ENCODE measurements at places on chromosomes 12 and 14.

- no peak for DNase-seq
Measured at GRCh38 chr14:104343294-104343625, 204.9 kb downstream of the KIF26A start.

- DNase-seq: no peak
Measured at GRCh38 chr12:53603804-53604203, 22.4 kb downstream of the ATF7 start.

DNA sequence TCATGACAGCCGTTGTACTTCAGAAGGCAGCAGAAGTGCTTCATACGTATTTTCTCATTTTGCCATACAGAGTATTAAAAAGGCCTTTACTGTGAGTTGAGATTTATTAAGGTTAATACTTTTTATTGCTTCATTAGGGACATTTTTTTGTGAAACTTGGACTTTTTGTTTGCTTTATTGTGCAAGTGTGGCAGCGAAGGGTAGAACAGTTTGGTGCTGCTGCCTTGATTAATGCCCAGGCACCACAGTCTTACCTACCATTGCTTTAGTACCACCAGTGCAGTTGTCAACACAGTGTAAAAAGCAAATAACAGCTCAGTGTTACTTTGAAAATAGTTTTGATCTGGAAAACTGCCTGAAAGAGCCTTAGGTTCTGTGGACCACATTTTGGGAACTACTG is 147.4 kb downstream of the PCNX1 start:
- no peak for DNase-seq

- no peak for DNase-seq
Measured at GRCh38 chr14:76844223-76844622, 18.0 kb downstream of the LRRC74A start.

GRCh38 chr14:31950764-31951637 is 126.1 kb upstream of the ARHGAP5 start:
- DNase-seq: peak; percentile 64

DNA sequence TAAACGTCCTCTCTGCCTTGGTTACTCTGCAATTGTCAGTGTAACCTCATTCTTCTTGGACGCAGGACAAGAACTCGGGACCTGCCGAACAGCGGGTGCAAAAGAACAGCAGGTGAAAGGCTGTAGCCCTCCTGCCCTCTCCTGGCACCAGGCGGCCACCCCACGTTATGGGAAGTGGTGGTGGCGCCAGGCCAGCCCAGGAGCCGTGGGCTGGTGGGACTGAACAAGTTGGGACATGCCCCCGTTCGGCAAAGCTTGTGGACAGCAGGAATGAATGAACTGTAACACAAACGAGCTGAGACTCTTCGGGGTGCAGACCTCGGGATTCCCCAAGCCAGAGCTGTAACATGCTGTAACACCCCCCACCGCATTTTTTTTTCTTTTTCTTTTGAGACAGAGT is 6.6 kb upstream of the M6PR start:
- DNase-seq: no peak

GRCh38 chr14:53501361-53502211 is 348.5 kb upstream of the DDHD1 start:
- DNase-seq: no peak

- peak; percentile 96 for DNase-seq
Measured at GRCh38 chr12:113245695-113246477, 24.6 kb downstream of the TPCN1 start.

DNA sequence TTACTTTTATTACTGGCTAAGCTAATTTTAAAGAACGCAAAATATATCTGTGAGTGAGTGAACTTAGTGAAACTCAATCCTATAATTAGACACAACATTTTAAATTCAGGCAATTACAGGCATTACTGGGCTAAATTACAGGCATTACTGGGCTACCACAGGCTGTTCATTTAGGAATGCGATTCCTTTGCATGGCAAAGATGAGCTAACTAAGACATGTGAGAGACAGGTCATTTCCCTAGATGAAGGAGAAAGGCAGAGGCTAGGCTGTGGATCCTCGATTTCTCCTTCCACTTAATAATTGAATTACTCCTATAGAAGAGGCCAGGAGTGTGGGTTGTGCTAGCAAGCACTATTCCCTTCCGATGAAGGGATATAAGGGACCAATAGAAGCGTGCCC is 429.4 kb upstream of the LMO3 start:
- no peak for DNase-seq

- no peak for DNase-seq
Measured at GRCh38 chr14:105386581-105387529, 11.5 kb upstream of the TEX22 start.

DNA sequence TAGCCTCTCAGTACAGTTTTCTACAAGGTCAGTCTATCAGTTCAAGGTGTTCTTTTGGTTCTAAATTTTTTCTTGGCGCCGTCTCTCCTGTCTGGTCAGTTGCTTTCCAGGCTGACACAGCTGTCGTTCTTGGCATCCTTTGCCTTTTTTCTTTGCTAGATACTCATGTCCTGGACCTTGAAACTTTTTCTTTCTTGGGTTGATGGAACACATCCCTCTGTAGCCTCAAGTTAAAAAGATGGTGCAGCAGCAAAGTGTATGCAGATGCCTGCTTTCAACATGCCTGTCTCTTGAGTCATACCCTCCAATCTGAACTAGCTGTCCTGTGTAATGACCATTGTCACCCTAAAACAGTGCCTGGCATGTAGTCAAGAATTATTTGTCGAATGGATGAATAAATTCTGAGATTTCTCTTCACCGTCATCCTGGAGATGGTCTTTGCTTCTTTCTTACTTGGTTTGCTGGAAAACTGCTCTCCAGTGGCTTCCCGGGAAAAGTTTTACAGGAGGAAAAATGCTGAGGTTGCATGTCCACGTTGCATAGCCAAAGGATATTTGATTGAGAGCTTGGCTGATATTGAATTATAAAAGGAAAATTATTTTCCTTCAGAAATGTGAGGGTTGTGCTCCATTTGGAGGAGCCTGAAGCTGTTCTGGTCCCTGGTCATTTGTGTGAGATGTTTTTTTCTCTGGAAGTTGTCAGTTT is 4.6 kb downstream of the NYNRIN start:
- no peak for DNase-seq

GRCh38 chr14:95946867-95947266 is 70.2 kb downstream of the TUNAR start:
- no peak for DNase-seq

DNA sequence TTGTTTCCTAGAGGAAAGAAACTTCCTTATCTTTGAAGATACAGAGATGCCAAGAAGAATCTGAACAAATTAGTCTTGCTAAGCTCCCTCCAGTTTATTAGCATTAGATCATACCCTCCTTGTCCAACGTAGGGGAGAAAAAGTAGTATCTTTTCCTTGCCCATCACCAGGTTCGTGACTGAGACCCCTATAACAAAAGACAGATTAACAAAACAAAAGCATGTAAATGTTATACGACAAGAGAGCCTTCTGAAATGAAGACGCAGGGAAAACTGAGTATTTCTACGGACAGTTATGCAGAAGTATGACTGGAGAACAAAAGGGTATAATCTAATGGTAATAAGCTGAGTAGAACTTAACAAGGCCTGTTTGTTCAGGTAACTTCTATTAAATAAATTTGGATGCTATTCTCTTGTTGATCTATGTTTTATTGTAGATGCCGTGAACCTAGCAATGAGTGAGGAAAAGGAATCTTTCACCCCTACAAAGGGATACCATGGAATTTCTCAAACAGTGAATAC is 2.9 kb upstream of the CLEC7A start:
- no peak for DNase-seq

GRCh38 chr14:97196336-97196735 is 399.2 kb downstream of the VRK1 start:
- DNase-seq: no peak
